ENCODE measurements at places on chromosomes 16 and 17. TPM values are rescaled to one million over a fixed set of nuclear protein-coding genes. Genes with fewer than 3 reads are reported as not detected.

Gene ARL5C
- total RNA-seq = not detected

DNA sequence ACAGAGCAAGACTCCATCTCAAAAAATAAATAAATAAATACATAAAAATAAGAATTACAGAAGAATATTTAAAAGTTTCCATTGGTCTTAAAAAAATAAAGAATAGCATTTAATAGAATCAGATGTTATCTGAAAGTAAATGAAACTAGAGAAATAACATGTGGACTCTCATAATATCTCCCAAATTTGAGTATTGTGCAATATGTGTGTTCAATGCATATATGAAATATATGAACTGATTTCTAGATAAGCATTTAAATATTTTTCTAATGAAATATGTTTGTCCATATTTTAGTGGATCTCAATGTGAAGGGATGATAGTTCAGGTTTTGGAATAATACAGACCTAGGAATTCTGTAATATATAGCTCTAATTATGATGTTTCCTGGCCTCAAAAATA is 265.9 kb upstream of the PMFBP1 start:
- no peak for DNase-seq
- H3K27me3 ChIP-seq = no peaks in the 10 kb centered on the region
- H3K4me1 ChIP-seq = no peaks in the 10 kb centered on the region
- no peak overlapping the region for H3K4me3 ChIP-seq
- H3K36me3 ChIP-seq = no peaks in the 10 kb centered on the region

GRCh38 chr17:65564793-65565192 is 3.3 kb upstream of the AXIN2 start:
- H3K36me3 ChIP-seq = no peaks in the 10 kb centered on the region
- H3K27ac ChIP-seq = peak overlapping the region; percentile 69
- H3K4me3 ChIP-seq = no peak overlapping the region
- H3K4me1 ChIP-seq = peaks cover 31% of the 10 kb centered on the region
- H3K27me3 ChIP-seq = no peaks in the 10 kb centered on the region
- DNase-seq = peak; percentile 90

- H3K27ac ChIP-seq = no peak overlapping the region
- DNase-seq = no peak
- no peak overlapping the region for H3K4me3 ChIP-seq
Measured at GRCh38 chr17:43477832-43478634, 5.7 kb upstream of the DHX8 start.

Gene BTBD17
- total RNA-seq = 9.4 TPM

GRCh38 chr16:49140618-49141017 is 141.0 kb downstream of the CBLN1 start:
- H3K27me3 ChIP-seq = no peaks in the 10 kb centered on the region
- DNase-seq = no peak
- H3K4me3 ChIP-seq = no peak overlapping the region
- no peaks in the 10 kb centered on the region for H3K36me3 ChIP-seq
- H3K4me1 ChIP-seq = no peaks in the 10 kb centered on the region
- H3K27ac ChIP-seq = no peak overlapping the region

Gene ETV4
- 4.7 TPM for total RNA-seq

GRCh38 chr16:75075688-75076268 is 40.8 kb downstream of the LDHD start:
- H3K27ac ChIP-seq = no peak overlapping the region
- no peak overlapping the region for H3K4me3 ChIP-seq
- H3K27me3 ChIP-seq = no peaks in the 10 kb centered on the region
- no peak for DNase-seq
- H3K36me3 ChIP-seq = peaks cover 2% of the 10 kb centered on the region

GRCh38 chr16:457732-458400 is 32.4 kb downstream of the RAB11FIP3 start:
- H3K4me1 ChIP-seq = peaks cover 19% of the 10 kb centered on the region
- peak overlapping the region; percentile 62 for H3K27ac ChIP-seq
- no peaks in the 10 kb centered on the region for H3K27me3 ChIP-seq
- peaks cover 21% of the 10 kb centered on the region for H3K36me3 ChIP-seq

Gene TMEM88
- 2.7 TPM for total RNA-seq

DNA sequence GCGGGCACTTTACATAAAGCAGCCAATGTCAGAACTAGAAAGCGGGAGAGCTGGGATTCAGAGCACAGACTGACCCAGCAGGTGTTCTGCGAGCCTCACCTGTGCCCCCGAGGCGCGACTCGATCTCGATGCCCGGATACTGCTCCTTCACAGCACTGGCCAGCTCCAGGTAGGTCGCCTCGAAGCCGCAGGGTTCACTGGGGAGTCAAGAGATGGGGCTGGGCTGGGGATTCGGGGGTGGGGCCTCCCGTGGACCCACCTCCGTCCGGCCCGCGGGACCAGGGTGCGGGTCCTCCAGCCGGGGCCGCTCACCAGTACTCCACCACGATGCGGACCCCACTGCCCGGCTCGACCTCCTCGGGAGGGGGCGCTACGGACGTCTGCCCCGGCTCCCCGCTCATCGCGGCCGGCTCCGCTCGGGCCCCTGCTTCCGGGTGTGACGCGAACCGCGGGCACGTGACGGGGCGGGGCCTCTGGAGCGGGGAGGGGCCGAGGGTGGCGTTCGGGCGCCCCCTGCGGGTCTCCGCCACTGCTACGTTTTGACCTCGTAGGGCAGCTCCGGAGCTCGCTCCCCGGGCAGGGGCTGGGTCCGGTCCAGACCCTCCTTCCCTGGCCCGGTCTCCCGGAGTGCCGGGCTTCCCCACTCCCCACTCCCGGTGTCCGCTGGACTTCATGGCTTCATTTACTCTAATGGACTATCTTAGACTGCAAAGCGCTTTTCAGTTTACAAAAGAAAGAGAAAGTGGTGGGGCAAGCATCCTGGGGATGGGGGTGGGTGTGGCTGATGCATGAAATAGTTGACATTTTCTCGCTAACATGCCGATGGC is at the start of gene MIEN1:
Gene MIEN1 (minus strand): TSS at position 438 of the 827 bp plus-strand sequence. CDS start 37 bp downstream, at position 401.
- H3K27ac ChIP-seq = peak within 1 kb of the TSS; percentile 52
- H3K4me3 ChIP-seq = peak within 1 kb of the TSS; percentile 73
- H3K4me1 ChIP-seq = peaks cover 11% of the 10 kb centered on the region
- peak; percentile 95 for DNase-seq
- H3K27me3 ChIP-seq = no peaks in the 10 kb centered on the region

GRCh38 chr17:40168262-40168832 is 8.9 kb upstream of the RAPGEFL1 start:
- no peaks in the 10 kb centered on the region for H3K27me3 ChIP-seq
- H3K36me3 ChIP-seq = peaks cover 87% of the 10 kb centered on the region
- H3K4me1 ChIP-seq = no peaks in the 10 kb centered on the region

- H3K4me1 ChIP-seq = peaks cover 56% of the 10 kb centered on the region
- no peak overlapping the region for H3K4me3 ChIP-seq
- no peaks in the 10 kb centered on the region for H3K27me3 ChIP-seq
- no peak overlapping the region for H3K27ac ChIP-seq
Measured at GRCh38 chr17:62708587-62708986, 81.1 kb downstream of the MRC2 start.

GRCh38 chr17:39593371-39593770 is 14.3 kb downstream of the NEUROD2 start:
- DNase-seq = no peak
- no peak overlapping the region for H3K4me3 ChIP-seq
- H3K36me3 ChIP-seq = no peaks in the 10 kb centered on the region
- H3K27ac ChIP-seq = no peak overlapping the region
- peaks cover 54% of the 10 kb centered on the region for H3K27me3 ChIP-seq

GRCh38 chr16:14640538-14640937 is 7.8 kb downstream of the BFAR start:
- no peak for DNase-seq
- no peaks in the 10 kb centered on the region for H3K4me1 ChIP-seq
- H3K27ac ChIP-seq = no peak overlapping the region

Gene EPOP
- total RNA-seq = 1.7 TPM

Gene HEATR9
- not detected for total RNA-seq

- DNase-seq = no peak
- no peak overlapping the region for H3K4me3 ChIP-seq
- H3K4me1 ChIP-seq = no peaks in the 10 kb centered on the region
- no peaks in the 10 kb centered on the region for H3K36me3 ChIP-seq
- H3K27me3 ChIP-seq = no peaks in the 10 kb centered on the region
Measured at GRCh38 chr16:54690710-54691109, 240.0 kb upstream of the IRX5 start.

GRCh38 chr17:45718791-45719190 is 65.3 kb upstream of the CRHR1 start:
- no peaks in the 10 kb centered on the region for H3K36me3 ChIP-seq

Gene KRTAP17-1
- not detected for total RNA-seq

GRCh38 chr17:29010129-29010528 is 4.3 kb upstream of the SEZ6 start:
- H3K4me3 ChIP-seq = no peak overlapping the region
- no peaks in the 10 kb centered on the region for H3K36me3 ChIP-seq
- peaks cover 28% of the 10 kb centered on the region for H3K4me1 ChIP-seq
- no peak overlapping the region for H3K27ac ChIP-seq
- peaks cover 2% of the 10 kb centered on the region for H3K27me3 ChIP-seq

GRCh38 chr16:90032674-90033331 is 13.5 kb upstream of the DBNDD1 start:
- no peaks in the 10 kb centered on the region for H3K27me3 ChIP-seq
- no peak overlapping the region for H3K27ac ChIP-seq
- H3K36me3 ChIP-seq = peaks cover 71% of the 10 kb centered on the region
- no peak for DNase-seq

GRCh38 chr16:19294156-19294649 is 8.7 kb downstream of the CLEC19A start:
- no peak overlapping the region for H3K27ac ChIP-seq
- H3K27me3 ChIP-seq = no peaks in the 10 kb centered on the region
- peaks cover 23% of the 10 kb centered on the region for H3K4me1 ChIP-seq

- no peak overlapping the region for H3K27ac ChIP-seq
- H3K4me3 ChIP-seq = no peak overlapping the region
- H3K4me1 ChIP-seq = peaks cover 32% of the 10 kb centered on the region
- no peak for DNase-seq
- H3K27me3 ChIP-seq = no peaks in the 10 kb centered on the region
Measured at GRCh38 chr17:42118545-42118944, 2.6 kb downstream of the KAT2A start.

DNA sequence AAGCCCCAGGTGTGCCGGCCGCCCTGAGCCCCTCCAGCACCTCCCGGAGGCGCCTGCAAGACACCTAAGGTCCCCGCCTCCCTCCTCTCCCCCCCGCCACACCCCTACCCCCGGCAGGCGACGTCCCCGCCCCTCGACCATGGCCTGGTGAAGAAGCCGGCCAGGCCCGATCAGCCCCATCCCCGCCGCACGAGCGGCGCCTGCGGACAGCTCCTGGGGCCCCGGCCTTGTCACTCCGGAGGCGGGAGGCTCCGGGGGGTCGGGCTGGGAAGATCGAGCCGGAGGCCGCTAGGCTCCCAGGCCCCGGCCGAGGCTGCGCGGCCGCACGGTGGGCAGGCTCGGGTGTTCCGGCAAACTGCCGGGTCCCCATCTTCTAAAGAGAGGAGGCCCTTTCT is 405 bp upstream of the ACE start:
- no peak for DNase-seq
- H3K36me3 ChIP-seq = peaks cover 4% of the 10 kb centered on the region
- H3K27ac ChIP-seq = no peak overlapping the region
- H3K4me1 ChIP-seq = peaks cover 38% of the 10 kb centered on the region

Gene CCL7
- not detected for total RNA-seq

- H3K27ac ChIP-seq = no peak overlapping the region
- peaks cover 7% of the 10 kb centered on the region for H3K36me3 ChIP-seq
- DNase-seq = no peak
- no peaks in the 10 kb centered on the region for H3K27me3 ChIP-seq
- no peak overlapping the region for H3K4me3 ChIP-seq
- H3K4me1 ChIP-seq = peaks cover 2% of the 10 kb centered on the region
Measured at GRCh38 chr16:12573730-12574383, 229.8 kb downstream of the CPPED1 start.

GRCh38 chr17:74759941-74760340 is 11.5 kb downstream of the NHERF1 start:
- H3K4me3 ChIP-seq = no peak overlapping the region
- no peak for DNase-seq
- H3K36me3 ChIP-seq = peaks cover 25% of the 10 kb centered on the region
- no peaks in the 10 kb centered on the region for H3K27me3 ChIP-seq
- peak overlapping the region; percentile 88 for H3K27ac ChIP-seq

- H3K27ac ChIP-seq = no peak overlapping the region
- no peaks in the 10 kb centered on the region for H3K36me3 ChIP-seq
- H3K27me3 ChIP-seq = peaks cover 3% of the 10 kb centered on the region
- peaks cover 4% of the 10 kb centered on the region for H3K4me1 ChIP-seq
- no peak overlapping the region for H3K4me3 ChIP-seq
Measured at GRCh38 chr17:4648741-4649140, 7.3 kb upstream of the ALOX15 start.

DNA sequence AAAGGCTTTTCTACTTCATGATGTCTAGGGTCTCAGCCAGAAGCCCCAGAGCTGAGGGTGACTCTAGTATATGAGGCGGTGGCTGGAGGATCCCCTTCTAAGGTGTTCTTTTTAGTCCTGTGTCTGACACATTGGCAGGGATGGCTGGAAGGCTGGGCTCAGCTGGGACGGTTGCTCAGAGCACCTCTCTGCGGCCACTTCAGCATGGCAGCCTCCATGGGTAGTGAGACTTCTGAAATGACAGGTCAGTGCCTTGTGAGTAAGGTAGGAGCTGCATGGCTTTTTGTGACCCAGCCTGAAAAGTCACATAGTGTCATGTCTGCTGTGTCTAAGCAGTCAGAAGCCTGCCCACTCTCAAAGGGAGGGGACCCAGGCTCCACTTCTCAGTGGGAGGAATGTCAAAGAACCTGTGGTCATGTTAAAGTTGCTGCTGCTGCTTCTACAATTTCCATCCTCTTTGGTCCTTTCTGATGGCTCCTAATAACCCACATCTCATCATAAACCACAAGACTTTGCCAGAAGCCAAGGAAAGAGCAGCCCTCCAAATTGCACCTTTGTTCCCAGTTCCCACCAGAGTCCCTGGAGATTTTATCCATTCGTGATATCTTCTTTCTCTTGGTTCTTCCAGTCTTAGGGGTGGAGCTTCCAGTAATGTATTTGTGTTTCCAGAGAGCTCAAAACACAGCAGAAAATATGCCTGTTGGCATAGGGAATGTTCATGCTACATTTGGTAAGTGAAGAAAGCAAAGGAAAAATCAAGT is 15.4 kb upstream of the KCNG4 start:
- no peak overlapping the region for H3K27ac ChIP-seq
- DNase-seq = no peak
- H3K27me3 ChIP-seq = no peaks in the 10 kb centered on the region
- H3K4me1 ChIP-seq = no peaks in the 10 kb centered on the region
- no peak overlapping the region for H3K4me3 ChIP-seq
- H3K36me3 ChIP-seq = no peaks in the 10 kb centered on the region
